Peyer's patch (tissue), 4 donors: ENCODE measurements at places on chromosomes 5 and 9.

- DNase-seq: no peak
Observed at GRCh38 chr5:73945505-73945904, 319.5 kb downstream of the ARHGEF28 start.

DNA sequence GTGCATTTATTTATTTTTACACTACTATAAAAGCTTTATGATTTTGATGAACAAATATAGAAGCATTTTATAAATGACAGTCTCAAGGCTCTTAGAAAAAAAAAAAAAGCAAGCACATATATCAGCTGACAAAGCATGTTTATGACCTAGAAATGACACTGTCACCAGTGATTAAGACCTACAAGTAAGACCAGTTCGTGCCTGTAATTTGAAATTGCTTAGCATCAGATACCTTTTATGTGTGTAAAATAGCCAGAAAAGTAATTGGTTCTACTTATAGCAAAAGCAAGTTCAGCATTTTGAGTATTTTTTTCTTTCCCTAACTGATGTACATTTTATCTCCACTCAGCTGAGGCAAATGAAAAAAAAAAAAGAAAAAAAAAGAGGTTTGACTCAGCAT, 808.4 kb downstream of the CDH18 start:
- DNase-seq: no peak

DNA sequence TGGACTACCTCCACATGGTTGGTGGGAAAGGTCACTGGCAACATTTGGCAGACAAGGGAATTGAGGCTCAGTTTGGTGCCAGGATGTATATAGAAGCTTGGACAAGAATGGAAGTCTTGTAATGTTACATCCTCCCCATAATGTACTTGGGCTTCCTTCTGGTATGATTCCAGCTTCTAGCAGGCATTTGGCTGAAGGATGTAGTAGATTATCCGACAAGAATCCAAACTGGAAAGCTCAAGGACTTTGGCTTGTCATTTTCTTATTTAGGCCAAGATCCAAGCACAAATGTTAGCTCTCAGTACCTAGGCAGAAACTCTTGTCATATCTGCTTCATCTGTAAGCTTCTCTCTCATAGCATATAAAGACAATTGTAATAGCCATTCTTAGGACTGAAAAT, 209.1 kb downstream of the MAPKAP1 start:
- DNase-seq: no peak

GRCh38 chr9:134618163-134618832, 23.3 kb upstream of the COL5A1 start:
- DNase-seq: peak; percentile 38
